ENCODE measurements at places on chromosomes 11 and 22.

DNA sequence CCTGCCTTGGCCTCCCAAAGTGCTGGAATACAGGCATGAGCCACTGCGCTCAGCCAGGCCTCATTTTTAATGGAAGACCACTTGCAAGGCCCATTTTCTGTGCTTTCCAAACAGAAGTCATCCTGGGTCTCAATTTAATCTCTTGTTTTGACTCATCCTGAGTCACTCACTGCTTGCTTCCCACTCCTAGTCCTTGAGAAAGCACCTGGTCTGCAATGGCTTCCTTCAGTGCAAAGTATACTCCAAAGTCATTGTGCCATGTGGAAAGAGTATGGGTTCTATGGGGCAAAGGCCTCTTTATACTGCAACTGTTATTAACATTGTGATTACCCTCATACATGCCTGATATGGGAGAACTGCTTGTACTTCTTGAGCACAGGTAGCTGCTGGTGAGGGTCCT lies 18.3 kb upstream of the SLC5A1 start:
- no peak for DNase-seq

GRCh38 chr11:65410936-65411680 lies 11.5 kb upstream of the NEAT1 start:
- no peak for DNase-seq

DNA sequence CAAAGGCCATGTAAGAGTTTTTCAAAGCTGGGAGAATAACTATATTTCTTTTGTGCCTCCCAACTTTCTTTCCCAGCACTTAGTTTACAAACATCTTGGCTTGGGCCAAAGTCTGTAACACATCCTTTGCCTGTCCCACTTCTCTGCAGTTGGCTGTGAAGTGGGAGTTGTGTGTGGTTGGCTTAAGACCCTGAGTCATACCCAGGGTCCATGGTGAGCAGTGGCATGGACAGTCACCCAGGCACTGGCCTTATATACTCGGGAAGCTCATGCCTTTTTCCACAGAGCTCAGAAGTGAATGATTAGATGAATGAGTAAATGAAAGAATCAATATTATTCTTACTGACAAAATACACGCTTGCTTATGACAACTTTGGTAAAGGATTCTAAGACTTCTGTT lies 231.4 kb downstream of the BLID start:
- no peak for DNase-seq

DNA sequence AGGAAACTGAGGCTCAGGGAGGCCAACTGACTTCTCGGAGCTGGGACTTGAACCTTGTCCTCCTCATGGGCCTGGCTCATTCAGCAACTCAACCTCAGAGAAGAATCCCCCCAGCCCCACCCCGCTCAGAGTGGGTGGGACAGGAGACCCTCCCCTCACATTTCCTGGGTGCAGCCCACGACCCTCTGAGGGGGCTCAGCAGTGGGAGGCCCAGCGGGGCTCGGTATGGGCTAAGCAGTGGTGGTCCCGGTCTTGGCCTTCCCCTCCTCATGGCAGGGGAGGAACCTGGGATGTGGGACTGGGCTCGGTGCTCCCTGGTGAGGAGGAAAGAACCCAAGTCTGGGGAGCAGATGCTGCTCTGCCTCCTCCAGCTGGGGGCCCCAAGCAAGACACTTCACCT lies 14.2 kb upstream of the CABP7 start:
- no peak for DNase-seq

GRCh38 chr11:102317099-102317767 lies at the start of gene BIRC3:
Gene BIRC3 (plus strand): TSS chr11:102317484. CDS start chr11:102324510, 7,026 bp downstream.
- DNase-seq: peak; percentile 63
